Lung (tissue), 17 donors: ENCODE measurements at places on chromosomes 2 and 18.

DNA sequence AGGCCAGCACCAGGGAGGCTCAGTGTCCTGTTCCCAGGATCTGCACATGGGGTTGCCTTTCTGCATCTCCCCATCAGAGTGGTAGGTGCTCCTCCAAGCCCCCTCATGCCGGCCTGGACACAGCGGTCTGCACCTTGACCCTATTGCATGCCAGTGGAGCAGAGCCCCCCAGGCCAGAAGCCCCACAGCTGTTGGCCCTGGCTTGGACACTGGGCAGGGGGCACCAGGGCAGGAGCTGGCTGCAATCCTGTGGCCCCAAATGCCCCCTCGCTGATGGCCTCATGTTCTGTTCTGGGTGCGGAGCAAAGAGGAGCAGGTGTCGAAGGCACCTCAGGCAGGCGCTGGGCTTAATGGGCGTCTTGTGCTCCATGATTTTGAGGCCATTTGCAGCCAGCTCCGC, 62.7 kb downstream of the CCDC74A start:
- no peaks in the 10 kb centered on the region for H3K4me1 ChIP-seq
- no peak overlapping the region for H3K4me3 ChIP-seq
- H3K27me3 ChIP-seq = no peaks in the 10 kb centered on the region
- DNase-seq = no peak
- H3K27ac ChIP-seq = no peak overlapping the region
- no peaks in the 10 kb centered on the region for H3K36me3 ChIP-seq

DNA sequence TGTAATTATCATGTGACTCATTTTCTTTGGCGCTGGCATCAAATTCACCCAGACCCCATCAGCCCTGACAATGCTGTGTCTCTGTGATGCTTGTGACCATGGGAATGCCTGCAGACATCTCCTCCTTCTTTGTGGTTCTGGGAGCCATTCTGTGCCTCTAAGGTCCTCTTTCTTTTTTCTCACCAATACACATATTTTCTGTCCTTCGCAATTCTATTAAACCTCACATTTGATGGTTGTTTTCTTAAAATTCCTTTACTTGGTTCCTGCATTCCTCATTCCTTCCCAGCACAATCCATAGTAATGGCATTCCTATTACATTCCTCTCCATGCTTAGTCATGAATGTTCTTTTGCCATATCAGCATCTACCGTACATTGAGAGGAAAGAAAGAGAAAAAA, 375.3 kb downstream of the PIK3C3 start:
- no peak overlapping the region for H3K4me3 ChIP-seq
- H3K27ac ChIP-seq = no peak overlapping the region
- DNase-seq = no peak
- no peaks in the 10 kb centered on the region for H3K27me3 ChIP-seq

- H3K36me3 ChIP-seq = no peaks in the 10 kb centered on the region
- H3K27ac ChIP-seq = no peak overlapping the region
- no peak for DNase-seq
- H3K4me3 ChIP-seq = no peak overlapping the region
- H3K27me3 ChIP-seq = no peaks in the 10 kb centered on the region
- no peaks in the 10 kb centered on the region for H3K4me1 ChIP-seq
Observed at GRCh38 chr18:56738184-56738583, 87.0 kb downstream of the WDR7 start.

DNA sequence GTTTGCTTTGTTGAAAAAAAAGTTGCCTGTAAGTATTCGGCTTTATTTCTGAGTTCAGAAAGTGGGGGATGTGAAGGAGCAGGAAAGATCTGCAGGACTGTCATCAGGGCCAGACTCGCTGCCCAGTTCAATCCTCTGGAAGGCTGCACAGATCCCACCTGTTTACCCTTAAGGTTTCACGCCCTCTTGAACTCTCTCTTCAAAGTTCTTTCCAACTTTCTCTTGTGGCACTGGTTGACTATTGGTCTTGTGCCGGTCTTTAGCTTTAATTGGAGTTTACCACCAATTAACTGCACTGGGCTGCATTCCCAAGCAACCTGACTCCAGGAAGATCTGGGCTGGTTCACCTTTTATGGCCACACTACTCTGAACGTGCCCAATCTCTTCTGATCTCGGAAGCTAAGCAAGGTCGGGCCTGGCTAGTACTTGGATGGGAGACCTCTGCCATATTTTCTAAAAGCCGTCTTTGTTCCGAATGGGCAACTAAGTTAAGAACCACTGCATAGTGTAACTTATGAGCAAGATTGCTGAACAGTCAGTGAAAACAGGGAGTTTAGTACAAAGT, 495.0 kb downstream of the DPP10 start:
- H3K4me3 ChIP-seq = no peak overlapping the region
- no peaks in the 10 kb centered on the region for H3K27me3 ChIP-seq
- H3K27ac ChIP-seq = no peak overlapping the region
- no peaks in the 10 kb centered on the region for H3K36me3 ChIP-seq
- no peak for DNase-seq
- H3K4me1 ChIP-seq = no peaks in the 10 kb centered on the region

GRCh38 chr18:32439802-32440201, 30.9 kb downstream of the GAREM1 start:
- H3K4me3 ChIP-seq = no peak overlapping the region
- H3K4me1 ChIP-seq = peaks cover 5% of the 10 kb centered on the region
- H3K27me3 ChIP-seq = no peaks in the 10 kb centered on the region
- no peaks in the 10 kb centered on the region for H3K36me3 ChIP-seq
- no peak for DNase-seq
- no peak overlapping the region for H3K27ac ChIP-seq

- H3K4me3 ChIP-seq = no peak overlapping the region
- H3K36me3 ChIP-seq = peaks cover 17% of the 10 kb centered on the region
- H3K27me3 ChIP-seq = no peaks in the 10 kb centered on the region
Observed at GRCh38 chr2:200814276-200814815, 2.6 kb downstream of the BZW1 start.
